ENCODE measurements at places on chromosomes 13 and 19.

GRCh38 chr13:23739596-23739995 lies 149.6 kb downstream of the MIPEP start:
- no peak overlapping the region for H3K4me3 ChIP-seq
- DNase-seq: no peak
- peaks cover 2% of the 10 kb centered on the region for H3K27me3 ChIP-seq
- H3K4me1 ChIP-seq: peaks cover 15% of the 10 kb centered on the region
- H3K27ac ChIP-seq: no peak overlapping the region

- no peak overlapping the region for H3K4me3 ChIP-seq
- H3K36me3 ChIP-seq: no peaks in the 10 kb centered on the region
- H3K4me1 ChIP-seq: peaks cover 13% of the 10 kb centered on the region
- DNase-seq: no peak
- H3K27me3 ChIP-seq: peaks cover 64% of the 10 kb centered on the region
- H3K27ac ChIP-seq: no peak overlapping the region
Measured at GRCh38 chr13:83882606-83882959, 309 bp upstream of the SLITRK1 start.

DNA sequence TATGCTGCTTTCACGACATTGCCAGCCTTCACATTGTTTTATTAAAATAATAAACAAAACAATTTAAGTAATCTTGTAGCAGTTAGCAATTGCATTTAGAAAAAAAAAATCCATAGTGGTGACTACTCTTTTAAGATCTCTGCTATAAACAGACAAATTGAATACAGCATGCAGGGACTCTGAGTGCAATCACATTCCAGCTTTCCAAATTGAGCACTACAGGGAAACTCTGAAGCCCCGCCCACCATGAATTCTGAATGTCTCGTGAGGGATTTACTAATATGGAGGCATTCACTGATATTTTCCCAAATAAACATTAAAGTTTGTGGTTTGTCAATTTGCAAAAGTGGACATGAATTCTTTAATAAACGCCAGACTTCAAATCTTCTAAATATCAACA lies 698.8 kb downstream of the LIG4 start:
- no peaks in the 10 kb centered on the region for H3K4me1 ChIP-seq
- H3K36me3 ChIP-seq: no peaks in the 10 kb centered on the region
- no peak for DNase-seq
- H3K27me3 ChIP-seq: no peaks in the 10 kb centered on the region

DNA sequence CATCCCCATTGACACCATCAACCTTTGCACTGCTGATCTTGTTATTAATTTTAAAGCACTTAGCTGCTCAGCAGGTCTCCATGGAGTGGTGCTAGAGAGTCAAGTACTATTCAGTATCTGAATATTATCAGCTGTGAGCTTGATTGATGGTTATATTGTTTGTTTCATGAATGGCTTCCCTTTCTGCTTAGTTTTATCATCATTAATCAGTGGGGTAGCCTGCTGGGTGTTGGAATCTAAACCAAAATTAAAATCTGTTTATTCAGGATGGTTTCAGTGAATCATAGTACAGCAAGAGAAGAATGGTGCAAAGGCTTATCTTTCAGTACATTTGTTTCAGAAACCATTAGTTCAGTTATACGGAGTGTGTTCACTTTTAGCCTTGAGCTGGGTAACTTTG lies 42.5 kb upstream of the SCEL start:
- peaks cover 4% of the 10 kb centered on the region for H3K27me3 ChIP-seq
- no peak overlapping the region for H3K27ac ChIP-seq
- no peak for DNase-seq

GRCh38 chr19:2625434-2625833 lies 77.1 kb downstream of the GNG7 start:
- H3K4me1 ChIP-seq: peaks cover 30% of the 10 kb centered on the region
- H3K4me3 ChIP-seq: no peak overlapping the region
- no peak for DNase-seq
- no peak overlapping the region for H3K27ac ChIP-seq
- peaks cover 14% of the 10 kb centered on the region for H3K36me3 ChIP-seq

GRCh38 chr19:35310811-35311465 lies 18.0 kb upstream of the CD22 start:
- no peak overlapping the region for H3K27ac ChIP-seq
- H3K27me3 ChIP-seq: peaks cover 5% of the 10 kb centered on the region
- no peak overlapping the region for H3K4me3 ChIP-seq
- H3K36me3 ChIP-seq: no peaks in the 10 kb centered on the region
- H3K4me1 ChIP-seq: no peaks in the 10 kb centered on the region

- H3K27ac ChIP-seq: no peak overlapping the region
- H3K27me3 ChIP-seq: peaks cover 54% of the 10 kb centered on the region
- H3K36me3 ChIP-seq: no peaks in the 10 kb centered on the region
- no peaks in the 10 kb centered on the region for H3K4me1 ChIP-seq
- no peak for DNase-seq
- no peak overlapping the region for H3K4me3 ChIP-seq
Measured at GRCh38 chr13:111534751-111535522, 214.5 kb downstream of the TEX29 start.

DNA sequence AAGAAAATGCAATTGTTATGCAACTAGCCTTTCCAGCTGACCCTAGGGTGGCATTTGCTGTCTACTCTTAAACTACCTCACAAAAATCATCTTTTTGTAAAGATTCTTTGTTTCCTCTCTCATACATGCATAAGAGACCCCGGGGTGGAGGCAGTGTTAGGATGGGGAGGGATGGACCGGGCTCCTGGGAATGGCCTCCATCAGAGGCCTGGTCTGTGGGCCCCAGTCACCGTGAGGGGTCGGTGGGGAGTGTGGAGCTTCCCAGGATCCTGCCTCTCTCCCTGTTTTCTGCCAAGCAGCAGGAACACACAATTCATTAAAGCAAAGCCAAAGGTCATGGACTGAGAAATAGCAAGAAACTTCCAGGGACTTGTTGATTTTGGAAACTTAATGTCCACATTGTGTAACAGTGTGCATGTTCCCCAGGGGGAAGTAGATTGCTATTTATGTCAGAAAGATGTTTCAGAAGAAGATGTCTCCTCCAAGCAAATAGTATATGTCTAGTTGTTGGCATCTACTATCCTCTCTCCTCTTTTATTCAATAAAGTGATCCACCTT lies 241.4 kb downstream of the ENOX1 start:
- no peak overlapping the region for H3K4me3 ChIP-seq
- H3K27me3 ChIP-seq: peaks cover 6% of the 10 kb centered on the region
- H3K4me1 ChIP-seq: peaks cover 3% of the 10 kb centered on the region
- no peak overlapping the region for H3K27ac ChIP-seq
- DNase-seq: no peak

- no peaks in the 10 kb centered on the region for H3K4me1 ChIP-seq
- H3K4me3 ChIP-seq: no peak overlapping the region
- no peak overlapping the region for H3K27ac ChIP-seq
Measured at GRCh38 chr13:94129490-94129894, 350.0 kb downstream of the DCT start.

Measured in activated naive CD8-positive, alpha-beta T cell treated with anti-CD3 and anti-CD28 coated beads, Interleukin-2, amount 10 ng/mL, durations not matched to agents 7 days and 5 days (primary cell).